ENCODE measurements at places on chromosomes 12 and 14.

DNA sequence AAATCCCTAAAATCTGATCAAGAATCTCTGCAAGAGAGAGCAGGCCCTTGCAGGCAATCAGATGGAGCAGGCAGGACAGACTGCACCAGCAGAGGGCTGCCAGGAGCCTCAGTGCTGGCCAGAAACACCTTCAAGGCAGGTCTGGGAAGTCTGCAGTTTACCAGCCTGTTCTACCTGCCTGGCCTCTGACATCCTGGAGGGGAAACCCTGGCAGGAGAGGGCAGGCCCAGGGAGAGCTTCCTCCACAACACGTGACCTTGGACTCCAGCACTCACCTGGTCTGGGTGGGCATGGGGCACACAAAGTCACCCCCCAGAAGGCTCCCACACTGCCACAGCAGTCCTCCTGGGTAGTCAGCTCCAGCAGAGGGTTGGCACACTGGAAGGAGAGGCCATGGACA is 56.0 kb downstream of the ISCA2 start:
- DNase-seq, result no peak

GRCh38 chr14:58839233-58839632 is 201.5 kb downstream of the DACT1 start:
- DNase-seq, result peak; percentile 13

- DNase-seq, result no peak
These were observed 206.8 kb downstream of the SYNE2 start for GRCh38 chr14:64059454-64060198.

GRCh38 chr12:21566907-21567394 is 37.7 kb downstream of the GYS2 start:
- no peak for DNase-seq

- DNase-seq, result peak; percentile 57
These were observed 603 bp upstream of the ENDOU start for GRCh38 chr12:47725893-47726292.

DNA sequence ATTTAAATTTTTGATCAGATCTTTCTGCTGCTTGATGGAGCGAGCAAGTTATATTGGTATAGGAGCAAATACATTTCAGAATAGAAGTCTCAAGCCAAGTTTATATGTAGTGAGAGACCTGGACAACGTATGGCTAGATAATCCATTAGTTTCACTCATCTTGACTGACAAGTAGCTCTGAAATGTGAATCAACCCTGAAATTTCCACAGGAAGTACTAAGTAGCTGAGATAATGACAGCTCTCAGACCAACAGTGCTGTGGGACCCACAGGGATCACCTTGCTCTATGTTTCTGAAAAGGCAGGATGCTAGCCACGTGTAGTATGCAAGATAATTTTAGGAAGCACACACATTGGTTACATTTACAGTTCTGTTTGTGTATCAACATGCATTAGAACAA is 258.6 kb upstream of the FOXN3 start:
- DNase-seq, result peak; percentile 72

DNA sequence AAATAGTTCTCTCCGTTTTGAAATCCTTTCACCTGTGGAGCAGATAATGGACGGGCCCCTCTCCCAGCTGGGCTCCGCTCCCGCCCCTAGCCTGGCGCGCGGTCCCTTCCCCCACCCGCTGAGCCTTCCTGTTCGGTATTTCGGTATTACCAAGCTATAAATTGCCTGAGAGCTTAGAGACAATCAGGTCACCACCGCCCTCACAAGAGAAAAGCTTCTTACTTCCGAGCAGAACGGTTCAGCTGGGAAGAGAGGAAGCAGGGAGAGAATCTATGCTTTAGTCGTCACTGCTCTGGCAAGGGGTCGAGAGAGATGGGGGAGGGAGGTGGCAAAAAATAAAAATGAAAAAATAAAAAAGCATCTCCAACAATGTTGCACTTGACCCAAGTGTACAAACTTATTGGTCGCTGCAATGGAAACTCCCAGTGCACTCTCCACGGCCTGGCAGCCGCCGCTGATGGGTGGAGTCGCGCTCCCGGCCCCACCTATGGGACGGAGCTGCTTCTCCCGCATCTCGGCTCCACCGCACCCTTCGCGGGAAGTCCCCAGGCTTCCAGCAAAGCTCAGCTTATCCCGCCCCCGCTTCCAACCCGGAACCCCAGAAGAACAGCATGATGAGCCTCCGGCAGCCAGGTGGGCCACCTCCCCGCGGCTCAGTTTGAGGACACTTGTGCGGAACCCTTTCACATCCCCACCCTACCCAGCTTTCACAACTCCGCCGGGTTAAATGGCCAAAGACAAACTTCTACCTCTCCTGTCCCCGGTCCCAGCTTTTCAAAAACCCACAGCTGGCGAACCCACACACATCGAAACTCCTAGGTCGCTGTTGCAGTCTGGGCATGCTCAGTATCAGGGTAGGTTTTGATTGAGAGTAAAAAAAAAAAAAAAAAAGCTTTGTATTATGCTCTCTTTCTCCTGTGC is 832 bp upstream of the SYT1 start:
- peak; percentile 57 for DNase-seq

GRCh38 chr12:56725723-56726102 is 614 bp upstream of the NACA start:
- DNase-seq, result no peak

All from NCI-H526 (cell line).